ENCODE measurements at places on chromosomes 11 and 22.

DNA sequence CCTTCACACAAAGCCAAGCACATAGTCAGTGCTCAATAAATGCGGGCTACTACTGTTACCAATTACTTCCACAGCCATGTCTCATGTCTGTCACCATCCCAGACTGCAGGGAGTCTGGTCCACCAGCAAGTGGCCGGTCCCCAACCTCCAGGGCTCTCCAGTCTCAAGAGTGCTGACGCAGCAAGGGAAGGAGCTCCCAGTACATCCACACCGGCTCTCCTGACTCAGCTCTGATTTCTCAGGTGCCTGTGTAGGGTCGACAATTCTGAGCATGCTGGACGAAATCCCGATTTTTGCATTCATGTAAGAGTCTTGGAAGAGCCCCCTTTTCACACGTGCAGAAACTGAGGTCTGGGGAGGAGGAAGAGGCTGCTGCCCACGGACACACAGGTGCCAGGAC, 10.3 kb upstream of the NEFH start:
- DNase-seq = no peak

GRCh38 chr22:36369004-36369921, 18.5 kb downstream of the MYH9 start:
- peak; percentile 28 for DNase-seq

- DNase-seq = no peak
Observed at GRCh38 chr11:287821-288477, 977 bp upstream of the PGGHG start.

- no peak for DNase-seq
Observed at GRCh38 chr11:36034551-36035331, 90.9 kb downstream of the LDLRAD3 start.

DNA sequence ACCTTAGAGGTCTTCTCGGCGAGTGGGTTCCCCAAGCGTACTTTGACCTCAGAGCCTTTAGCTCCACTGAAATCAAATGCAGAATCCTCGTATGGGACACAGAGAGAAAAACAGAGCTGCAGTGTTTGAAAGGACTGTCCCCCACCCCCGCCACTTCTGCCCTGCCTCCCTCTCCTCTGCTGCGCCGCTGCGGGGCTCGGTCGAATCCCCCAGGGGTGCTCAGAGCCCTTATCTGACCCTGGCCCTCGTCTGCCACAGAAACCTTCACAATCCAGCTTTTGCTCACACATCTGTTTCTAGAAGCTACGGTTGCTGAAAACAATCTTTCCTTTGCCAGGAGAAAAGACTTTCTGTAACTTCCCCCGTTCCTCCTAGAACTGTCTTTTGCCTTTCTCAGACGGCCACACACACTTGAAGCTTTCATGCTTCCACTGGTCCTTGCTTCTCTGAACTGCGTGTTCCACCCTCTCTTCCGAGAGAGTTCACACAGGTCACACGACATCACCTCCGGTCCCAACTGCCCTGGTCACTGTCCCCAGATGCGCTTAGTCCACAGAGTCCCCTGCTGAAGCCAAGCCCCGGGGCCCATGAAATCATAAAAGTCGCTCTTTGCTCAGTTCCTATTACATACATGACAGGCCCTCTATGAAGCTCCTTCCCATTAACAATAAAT, 3.7 kb downstream of the SMIM35 start:
- no peak for DNase-seq

GRCh38 chr11:12032968-12033367, 24.5 kb upstream of the DKK3 start:
- DNase-seq = no peak

- DNase-seq = no peak
Observed at GRCh38 chr22:50173311-50173982, 2.9 kb downstream of the PANX2 start.

DNA sequence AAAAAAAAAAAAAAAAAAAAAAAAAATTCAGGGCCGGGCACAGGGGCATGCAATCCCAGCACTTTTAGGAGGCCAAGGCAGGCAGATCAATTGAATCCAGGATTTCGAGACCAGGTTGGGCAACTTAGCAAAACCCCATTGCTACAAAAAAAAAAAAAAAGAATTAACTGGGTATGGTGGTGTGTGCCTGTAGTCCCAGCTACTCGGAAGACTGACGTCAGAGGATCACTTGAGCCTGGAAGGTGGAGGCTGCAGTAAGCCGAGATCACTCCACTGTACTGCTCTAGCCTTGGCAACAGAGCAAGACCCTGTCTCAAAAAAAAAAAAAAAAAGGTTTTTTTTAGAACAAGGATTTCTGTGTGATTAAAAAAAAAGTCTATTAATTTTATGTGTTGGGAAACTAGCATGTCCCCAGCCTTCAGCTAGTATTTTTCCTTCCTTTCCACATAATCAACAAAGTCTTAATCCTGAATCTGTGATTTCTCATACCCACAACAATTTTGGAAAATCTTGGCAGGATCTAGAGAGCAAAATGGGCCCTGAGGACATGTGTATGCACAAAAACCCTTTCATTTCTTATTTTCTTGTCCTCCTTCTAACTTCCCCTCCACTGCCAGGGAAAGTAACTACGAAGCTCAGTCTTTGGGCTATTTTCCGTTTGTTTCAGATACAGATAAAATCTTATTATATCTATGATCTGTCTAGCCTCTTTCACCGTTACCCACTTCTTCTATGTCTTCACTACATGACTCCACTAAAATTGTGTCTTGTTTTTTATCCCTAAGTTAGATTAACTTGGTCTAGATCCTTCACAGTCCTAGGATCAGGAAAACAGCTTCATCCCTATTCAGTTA, 5.7 kb upstream of the AMBRA1 start:
- DNase-seq = no peak

- no peak for DNase-seq
Observed at GRCh38 chr11:132862137-132862536, 670.2 kb downstream of the OPCML start.

DNA sequence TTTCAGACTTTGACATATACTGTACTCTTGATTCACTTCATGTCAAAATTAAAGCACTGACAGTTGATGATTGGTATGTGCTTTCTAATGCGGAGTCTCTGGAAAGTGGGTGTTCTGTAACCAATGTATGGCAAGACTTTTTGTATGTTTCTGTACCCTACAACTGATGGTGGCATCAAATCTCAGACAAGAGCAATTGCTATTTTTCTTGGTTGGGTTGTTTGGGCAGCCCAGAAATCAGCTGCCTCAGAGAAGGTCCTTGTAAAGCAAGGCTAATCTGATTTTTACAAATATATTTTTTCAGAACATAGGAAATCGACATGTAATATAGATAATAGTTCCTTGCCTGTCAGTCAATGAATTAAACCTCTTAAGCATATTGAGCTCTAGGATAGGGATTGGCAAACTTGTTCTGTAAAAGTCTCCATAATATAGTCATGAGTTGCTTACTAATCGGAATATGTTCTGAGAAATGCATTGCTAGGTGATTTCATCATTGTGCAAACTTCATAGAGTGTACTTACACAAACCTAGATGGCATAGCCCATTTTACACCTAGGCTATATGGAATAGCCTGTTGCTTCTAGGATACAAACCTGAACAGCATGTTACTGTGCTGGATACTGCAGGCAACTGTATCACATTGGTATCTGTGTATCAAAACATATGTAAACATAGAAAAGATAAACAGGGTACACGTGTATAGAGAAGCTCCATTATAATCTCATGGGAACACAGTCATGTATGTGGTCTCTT, 10.2 kb upstream of the OOSP4A start:
- no peak for DNase-seq

DNA sequence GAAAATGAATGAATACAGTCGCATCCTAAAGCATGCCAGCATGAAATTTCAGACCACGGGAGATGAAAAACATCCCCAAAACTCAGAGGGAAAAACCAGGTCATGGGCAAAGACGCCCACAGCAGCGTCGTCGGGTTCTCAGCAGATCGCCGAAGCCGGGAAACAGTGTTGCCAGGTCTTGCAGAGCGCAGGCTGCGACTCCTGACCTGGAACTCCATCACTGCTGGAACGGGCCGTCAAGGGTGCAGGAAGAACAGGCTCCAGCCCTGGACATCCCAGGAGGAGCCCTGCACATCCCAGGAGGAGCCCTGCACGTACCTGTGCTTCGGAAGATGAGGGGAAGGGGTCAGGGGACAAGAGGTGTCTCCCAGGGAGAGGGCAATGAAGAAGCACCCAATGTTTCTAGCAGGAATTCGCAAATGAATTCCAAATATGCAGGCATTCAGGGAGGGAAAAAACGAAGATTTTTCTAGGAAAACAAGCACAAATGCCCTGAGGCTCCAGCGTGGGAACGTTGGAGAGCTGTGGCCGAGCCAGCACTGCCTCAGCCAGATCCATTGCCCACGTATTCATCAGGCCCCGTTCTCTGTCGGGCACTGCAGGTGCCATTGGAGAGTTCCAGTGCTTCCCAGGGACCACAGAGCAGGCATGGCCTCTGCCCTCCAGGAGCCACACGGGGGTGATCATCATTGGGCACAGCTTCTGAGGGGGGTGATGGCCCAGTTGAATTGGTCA, 1110.4 kb downstream of the BRD1 start:
- DNase-seq = no peak

DNA sequence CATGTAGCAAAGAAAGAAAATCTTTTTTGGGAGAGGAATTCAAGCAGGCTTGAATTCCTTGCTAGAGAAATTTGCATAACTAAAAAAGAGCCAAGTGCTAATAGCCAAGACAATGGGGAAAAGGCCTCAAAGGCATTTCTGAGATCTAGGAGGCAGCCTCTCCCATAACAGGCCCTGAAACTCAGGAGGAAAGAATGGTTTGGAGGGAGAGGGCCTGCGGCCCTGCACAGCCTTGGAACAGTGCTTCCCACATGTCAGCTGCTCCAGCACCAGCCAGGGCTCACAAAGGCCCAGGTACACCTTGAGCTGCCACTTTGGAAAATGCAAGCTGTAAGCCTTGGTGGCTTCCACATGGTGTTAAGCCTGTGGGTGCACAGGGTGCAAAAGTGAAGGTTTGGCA, 55.5 kb upstream of the TSPAN18 start:
- DNase-seq = no peak
